ENCODE measurements at places on chromosomes 4 and X.

DNA sequence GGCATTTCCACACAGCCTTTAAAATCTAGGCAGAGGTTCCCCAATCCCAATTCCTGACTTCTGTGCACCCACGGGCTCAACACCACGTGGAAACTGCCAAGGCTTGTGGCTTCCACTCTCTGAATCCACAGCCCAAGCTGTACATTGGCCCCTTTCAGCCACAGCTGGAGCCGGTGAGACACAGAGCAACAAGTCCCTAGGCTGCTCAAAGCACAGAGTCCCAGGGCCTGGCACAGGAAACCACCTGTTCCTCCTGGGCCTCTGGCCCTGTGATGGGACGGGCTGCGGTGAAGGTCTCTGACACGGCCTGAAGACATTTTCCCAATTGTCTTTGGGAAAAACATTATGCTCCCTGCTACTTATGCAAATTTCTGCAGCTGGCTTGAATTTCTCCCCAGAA is 500.0 kb downstream of the FSTL5 start:
- DNase-seq, result no peak

DNA sequence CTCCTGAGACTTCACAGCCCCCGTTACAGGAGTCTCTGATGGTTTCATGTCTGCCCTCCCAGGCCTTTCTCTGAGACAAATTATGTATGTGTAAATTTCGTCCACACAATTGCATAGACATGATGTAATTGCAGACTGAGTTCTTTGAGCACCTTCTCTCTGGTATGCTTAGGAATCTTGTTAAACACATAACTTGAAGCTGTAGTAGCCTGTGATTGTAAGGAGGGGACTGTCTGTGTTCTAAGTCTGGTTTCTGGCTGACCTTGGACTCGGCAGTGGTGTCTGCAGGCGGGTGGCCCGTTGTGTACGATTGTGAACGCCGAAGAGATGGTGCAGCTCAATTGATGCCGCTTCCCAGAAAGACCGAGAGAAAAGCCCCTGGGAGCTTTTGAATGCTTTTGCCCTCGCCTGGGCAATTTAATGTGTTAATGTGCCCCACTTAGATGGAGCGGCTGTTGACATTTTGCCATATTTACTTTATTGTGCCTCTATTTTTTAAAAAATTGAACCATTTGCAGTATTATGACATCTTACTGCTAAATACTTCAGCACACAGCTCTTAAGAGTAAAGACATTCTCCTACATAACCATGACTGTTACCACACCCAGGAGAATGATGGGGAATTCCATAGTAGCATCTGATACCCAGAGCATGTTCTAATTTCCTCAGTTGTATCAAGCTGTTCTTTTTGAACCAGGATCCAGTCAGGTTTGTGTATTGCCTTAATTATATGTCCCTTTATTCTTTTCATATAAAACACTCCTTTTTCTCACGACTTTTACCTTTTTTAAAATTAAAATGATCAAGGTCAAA is 58.4 kb upstream of the TADA2B start:
- DNase-seq, result no peak

DNA sequence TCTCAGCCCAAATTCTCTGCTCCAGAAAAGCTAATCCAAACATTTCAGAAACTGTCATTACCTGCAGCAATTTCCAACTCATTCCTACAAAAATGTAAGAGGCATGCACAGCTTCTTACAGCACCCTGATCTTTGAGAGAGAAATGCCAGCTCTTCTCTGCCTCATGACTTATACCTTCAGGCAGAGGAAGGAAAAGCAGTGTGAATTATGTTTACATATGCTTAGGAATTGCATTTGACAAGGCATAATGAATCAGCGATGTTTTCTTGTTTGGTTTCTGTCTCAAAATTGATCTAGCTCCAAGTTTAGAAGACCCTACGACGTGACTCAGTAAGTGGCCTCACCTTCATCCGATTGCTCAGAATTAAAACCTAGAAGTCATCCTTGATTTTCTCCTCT is 21.8 kb upstream of the AGA start:
- DNase-seq, result no peak

DNA sequence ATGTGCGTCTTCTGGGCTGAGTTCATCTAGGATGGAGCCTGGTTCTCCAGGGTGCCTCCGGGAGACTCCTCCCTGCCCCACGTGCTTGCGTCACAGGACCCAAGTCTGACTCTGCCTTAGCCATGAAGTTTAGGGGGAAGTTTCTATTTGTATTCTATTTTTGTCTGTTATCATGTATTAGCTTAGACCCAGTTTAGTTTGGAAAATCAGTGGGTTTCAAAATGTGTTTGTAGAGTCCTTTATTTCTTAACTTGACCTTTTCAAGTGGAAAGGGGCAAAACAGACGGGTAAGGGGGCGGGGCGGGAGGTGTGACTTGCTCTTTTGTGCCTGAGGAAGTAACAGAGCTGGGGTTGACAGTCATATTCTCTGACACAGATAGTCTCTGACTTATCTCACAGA is 86.0 kb downstream of the HTT start:
- no peak for DNase-seq

DNA sequence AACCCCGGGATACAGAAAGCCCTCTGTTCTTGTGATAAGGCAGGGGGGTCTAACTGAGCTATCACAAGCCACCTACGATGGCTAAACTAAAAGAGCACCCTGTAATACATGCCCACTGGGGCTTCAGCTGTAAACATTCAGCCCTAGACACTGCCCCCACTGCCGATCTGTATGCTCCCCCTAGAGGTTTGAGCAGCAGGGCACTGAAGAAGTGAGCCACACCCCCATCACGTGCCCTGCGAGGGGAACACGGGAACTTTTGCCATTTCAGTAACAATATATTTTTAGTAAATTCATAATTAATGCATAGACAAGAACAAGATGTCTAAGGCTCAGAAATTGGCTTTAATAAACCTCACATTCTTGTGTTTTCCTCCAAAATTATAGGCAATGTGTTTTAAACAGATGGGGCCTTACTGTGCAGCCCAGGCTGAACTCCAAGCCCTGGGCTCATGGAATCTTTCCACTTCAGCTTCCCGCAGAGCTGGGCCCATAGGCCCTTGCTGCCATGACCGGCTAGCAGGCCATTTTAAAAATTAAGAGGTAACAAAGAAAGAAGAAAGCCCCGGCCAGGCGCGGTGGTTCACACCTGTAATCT is 235.3 kb upstream of the SFRP2 start:
- DNase-seq, result no peak

DNA sequence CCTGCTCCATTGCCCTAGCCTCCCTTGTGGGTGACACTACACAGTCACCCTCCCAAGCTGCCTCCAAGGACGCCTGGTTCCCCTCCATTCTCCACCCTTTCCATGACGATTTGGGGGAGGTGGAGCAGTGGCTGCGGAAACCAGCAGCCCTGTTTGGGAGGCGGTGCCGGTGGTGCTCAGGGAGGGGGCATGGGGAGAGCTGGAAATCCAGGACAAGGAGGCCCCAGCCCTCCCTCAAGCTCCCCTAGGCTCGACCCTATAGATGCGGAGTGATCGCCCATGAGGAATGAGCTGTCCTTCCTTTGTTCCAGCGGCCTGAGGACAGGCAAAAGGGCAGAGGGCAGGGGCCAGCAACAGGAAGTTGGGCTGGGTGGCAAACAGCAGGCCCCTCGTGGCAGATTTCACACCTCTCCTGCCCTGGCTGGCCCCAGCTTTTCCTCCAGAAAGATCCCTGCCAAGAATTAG is 3.6 kb upstream of the RENBP start:
- no peak for DNase-seq

- no peak for DNase-seq
Measured at GRCh38 chrX:45485719-45486118, 285.0 kb upstream of the DIPK2B start.

DNA sequence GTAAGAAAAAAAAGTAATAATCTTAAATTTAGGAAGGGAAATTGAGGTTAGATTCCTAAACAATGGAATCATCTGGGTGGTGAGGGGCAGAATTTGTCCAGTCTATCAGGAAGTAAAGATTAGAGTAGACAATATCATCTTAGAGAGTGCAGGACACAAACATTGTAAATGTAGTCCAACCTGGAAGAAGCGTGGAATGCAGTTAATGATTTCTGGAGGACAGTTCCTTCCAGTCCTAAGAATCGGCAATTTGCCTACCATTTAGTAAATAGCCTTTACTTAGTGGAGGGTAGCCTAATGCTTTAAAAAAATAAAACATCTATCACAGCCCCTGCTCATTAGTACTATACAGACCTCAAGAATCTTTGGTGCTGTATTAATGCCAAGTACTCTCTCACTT is 147.5 kb upstream of the TTC29 start:
- no peak for DNase-seq

- DNase-seq, result no peak
Measured at GRCh38 chrX:39936886-39937770, 160.6 kb downstream of the BCOR start.

GRCh38 chrX:56228914-56229313 is 3.2 kb upstream of the KLF8 start:
- no peak for DNase-seq

All from DMS79 (cell line).